ENCODE measurements at places on chromosomes 7 and 10.

- DNase-seq, result no peak
These were observed 739.7 kb downstream of the PARD3 start for GRCh38 chr10:34075254-34075926.

GRCh38 chr10:20677340-20677739 is 219.8 kb downstream of the NEBL start:
- no peak for DNase-seq

GRCh38 chr7:54111814-54112511 is 430.2 kb upstream of the VSTM2A start:
- no peak for DNase-seq

DNA sequence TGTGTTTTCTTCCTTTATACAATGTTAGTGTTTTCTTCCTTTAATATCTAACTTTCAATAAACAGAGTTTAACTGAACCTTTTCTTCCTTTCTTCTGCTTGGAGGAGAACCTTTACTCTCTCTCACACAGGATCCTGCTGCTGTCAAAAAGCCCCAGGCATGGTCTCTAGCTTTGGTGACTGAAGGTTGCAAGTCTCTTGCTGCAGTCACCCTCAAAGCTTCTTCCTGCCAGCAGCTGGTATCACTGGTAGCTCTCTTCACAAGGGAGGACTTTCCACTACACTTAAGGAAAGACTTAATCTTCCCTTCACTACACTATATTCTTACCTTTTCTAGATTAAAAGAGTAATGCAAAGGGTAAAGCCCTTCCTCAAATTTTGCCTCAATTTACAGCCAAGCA is 153.4 kb downstream of the SGMS1 start:
- no peak for DNase-seq

GRCh38 chr7:15257689-15258088 is 304.1 kb downstream of the AGMO start:
- no peak for DNase-seq

DNA sequence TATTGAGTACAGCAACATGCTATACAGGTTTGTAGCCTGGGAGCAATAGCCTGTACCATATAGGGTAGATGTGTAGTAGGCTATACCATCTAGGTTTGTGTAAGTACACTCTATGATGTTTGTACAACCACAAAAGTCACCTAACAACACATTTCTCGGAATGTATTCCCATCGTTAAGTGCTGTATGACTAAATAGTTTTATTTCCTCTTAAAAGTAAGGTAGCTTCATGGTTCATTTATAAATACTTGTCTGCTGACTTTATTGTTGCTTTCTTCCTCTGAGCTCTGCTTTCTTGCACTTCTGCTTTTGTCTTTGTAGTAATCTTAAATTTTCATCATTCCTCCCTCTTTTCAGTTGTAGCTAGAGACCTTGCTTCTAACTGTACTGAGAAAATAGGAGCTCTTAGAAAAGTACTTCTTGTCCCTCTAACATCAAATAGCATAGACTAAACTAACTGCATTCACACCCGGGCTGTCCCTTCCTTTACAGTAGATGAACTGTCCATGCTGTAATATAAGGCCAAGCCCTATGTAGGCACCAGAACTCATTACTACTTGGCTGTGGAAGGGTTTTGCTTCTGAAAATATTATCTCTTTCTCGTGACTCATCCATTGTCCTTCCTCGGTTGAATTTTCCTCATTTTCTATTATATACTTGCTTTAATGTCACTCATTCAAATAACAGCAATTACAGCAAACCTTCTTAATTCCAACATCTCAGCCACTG is 55.4 kb upstream of the FAM3C start:
- no peak for DNase-seq

DNA sequence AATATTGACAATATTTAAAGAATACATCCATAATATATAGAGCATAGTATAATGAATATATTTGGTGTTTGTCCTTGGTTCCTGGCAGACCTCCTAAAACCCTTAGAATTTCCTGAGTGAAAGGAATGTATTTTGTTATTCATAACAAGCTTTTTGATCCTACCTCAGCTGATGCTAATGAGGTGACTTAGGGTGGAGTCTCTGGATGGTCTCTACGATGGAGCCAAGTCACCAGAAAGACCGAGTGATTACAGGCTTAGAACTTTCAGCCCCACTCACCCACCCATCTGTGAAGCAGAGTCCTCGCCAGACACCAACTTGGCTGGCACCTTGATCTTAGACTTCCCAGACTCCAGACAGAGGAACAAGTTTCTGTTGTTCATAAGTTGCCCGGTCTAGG is 35.9 kb downstream of the UPF2 start:
- no peak for DNase-seq

DNA sequence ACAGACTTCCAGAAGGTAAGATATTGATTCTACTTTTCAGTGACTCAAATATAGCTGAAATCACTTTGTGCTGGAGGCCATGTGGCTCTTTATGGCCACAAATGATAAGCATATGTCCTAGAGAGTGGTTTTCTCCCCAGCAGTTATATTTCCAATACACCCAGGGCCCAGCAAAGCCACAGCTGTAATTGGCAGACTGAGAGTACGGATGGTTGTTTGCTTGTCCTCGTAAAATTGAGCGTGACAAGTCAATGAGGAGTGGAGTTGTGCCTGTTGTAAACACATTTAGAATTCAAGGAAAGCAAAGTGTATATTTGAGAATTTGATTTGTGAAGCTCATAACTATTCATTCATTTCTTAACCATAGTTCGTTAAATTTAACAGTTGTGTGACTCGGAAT is 201.8 kb downstream of the LHFPL3 start:
- DNase-seq, result no peak

- no peak for DNase-seq
These were observed 84.2 kb upstream of the IKZF1 start for GRCh38 chr7:50220273-50220672.

- no peak for DNase-seq
These were observed 8.2 kb downstream of the EGFR start for GRCh38 chr7:55026867-55027490.

DNA sequence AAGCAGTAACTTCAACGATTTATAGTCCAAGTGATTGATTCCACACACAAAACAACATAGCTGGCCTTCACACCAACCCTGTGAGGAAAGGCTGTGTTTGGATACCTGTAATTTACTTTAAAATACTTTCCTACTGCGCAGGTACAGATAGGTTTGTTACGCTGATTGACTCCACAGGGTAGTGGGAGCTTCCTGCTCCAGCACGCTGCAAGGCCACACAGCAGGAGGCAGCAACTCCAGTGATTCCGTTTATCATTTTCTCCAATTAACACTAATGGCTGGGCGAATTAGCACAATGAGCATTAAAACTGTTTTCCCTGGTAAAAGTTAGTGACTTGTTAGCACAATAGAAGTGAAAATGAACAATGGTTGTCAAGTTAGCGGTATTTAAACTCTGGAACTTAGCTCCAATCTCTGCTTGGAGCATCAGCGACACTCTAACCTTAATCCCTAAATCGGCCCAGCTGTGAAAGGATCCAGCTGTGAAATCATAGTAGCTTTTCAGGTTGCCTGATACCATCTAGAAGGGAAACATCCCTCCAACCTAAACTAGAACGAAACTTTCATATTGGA is 959 bp downstream of the DCLRE1C start:
- DNase-seq, result no peak

DNA sequence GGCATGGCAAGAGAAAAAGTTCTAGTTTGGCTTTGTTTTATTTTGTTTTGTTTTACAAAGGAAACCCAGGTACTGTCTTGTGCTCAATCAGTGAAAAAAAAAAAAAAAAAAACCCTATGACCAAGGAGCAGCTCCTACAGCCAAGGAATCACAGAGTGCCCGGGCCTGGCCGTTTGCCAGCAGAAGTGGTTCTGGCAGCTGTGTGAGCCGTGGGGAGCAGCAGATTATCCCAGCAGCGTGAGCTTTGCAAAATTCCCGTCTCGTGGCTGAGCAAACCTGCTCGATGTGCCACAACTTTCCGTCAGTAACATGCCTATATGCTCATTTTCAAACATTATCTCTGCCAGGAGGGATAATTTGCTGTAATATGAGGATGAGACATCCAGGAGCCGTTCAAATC is 293.7 kb downstream of the POU6F2 start:
- DNase-seq, result no peak

GRCh38 chr10:22341190-22341925 is 3.9 kb upstream of the SPAG6 start:
- DNase-seq, result no peak

DNA sequence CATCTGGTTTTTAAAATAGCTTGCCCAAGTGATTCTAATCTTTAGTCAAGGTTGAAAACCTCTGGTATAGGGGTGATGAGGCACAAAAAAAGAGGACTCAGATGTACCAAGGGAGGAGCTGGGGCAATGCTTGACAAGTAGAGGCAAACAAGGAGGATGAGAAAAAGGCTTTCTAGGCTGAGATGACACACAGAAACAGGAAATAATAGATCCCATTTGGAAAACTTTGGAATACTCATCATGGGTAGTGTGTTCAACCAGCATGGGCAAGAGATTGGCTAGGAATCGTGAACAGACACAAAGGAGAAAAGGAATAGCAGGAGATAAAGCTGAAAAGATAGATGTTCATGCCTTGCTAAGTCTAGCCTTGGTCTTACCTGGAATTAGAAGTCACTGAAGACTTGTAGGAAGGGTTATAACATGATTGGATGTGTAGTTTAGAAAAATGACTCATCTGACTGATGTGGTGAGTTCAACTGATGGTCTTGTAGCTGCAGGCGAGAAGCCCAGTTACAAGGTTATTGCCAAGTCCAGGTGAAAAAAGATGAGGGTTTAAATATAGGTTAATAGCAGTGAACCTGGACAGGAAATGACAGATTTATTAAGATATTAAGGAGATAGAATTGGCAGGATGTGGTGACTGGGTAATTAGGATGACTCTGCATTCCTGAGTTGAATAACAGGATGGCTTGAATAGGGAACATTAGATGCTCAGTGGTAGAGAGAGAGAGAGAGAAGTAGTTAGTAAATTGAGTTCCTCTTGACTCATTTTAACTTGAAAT is 214.0 kb upstream of the LRGUK start:
- peak; percentile 1 for DNase-seq

GRCh38 chr7:110104243-110104642 is 986.7 kb upstream of the LRRN3 start:
- DNase-seq, result no peak

DNA sequence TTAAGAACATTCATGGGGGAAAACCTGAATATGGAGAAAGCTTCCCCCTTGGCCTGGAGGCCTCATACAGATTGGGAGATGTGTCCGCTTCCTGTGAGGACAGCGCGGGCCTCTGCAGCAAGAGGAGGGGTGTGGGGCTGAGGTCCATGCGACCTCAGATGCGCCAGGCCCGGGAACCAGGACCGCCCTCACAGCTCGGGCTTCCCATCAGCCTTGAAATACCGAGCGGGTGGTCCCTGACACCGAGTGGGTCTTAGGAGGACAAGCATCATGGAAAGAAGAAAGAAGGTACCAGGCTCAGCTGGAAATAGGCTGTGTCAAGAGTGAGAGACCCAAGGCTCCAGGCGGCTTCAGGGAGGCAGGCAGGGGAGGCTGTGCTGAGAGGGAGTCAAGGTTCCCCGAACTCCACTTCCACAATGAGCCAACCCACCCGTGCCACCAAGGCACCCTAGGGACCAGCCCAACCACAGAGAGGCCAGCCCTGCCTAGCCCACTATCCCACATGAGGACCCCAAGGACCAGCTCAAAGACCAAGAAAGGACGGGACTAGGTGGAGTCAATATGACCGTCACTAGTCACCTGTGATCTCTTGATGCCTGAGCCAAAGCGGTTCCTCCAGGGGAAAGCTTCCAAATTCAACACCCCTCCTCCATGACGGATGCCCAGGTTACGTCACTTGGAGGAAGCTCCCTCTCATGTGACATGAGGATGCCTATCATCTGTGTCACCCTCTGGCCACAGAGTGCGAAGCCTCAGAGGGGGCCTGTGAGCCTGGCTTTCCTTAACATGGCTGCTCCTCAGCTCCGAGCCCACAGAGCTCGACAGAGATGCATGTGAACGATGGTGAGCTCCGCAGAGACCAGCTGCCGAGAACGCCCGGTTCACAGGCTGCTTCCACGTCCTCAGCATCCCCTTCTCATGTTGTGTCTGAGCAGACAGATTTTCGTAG is 103.7 kb downstream of the TCERG1L start:
- DNase-seq, result no peak

DNA sequence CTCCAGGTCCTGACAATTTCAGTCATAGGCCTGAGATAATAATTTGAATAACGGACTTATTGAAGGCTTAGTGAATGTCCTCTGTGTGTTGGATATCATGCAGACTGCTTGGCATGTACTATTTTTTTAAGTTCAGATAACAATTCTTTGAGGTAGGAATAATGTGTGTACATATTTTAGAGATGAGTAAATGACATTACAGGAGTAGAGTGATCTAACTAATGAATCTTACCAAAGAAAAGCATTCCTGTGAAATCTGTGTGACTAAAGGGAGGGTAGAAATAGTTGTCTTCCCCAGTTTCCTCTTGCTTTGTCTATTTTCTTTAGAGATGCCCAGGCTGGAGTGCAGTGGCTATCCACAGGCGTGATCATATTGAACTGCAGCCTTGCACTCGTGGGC is 391.8 kb upstream of the ETV1 start:
- DNase-seq, result no peak

DNA sequence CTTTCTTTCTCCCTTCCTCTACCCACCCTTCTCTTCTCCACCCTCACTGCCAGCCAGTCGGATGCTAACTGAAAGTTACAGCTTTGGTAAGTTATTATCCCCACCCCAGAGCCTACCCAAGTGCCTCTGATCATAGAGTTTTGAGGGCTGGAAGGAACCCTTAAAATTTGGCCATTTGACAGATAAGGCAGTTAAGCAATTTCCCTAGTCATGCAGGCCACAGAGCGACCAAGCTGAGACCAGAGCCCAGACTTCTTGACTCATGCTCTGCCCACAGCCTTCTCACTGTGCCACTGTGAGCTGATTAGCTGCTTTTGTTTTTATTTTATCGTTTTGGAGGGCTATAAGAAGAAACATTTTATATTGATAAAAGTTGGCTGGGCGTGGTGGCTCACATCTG is 17.2 kb downstream of the SAP25 start:
- DNase-seq, result no peak

DNA sequence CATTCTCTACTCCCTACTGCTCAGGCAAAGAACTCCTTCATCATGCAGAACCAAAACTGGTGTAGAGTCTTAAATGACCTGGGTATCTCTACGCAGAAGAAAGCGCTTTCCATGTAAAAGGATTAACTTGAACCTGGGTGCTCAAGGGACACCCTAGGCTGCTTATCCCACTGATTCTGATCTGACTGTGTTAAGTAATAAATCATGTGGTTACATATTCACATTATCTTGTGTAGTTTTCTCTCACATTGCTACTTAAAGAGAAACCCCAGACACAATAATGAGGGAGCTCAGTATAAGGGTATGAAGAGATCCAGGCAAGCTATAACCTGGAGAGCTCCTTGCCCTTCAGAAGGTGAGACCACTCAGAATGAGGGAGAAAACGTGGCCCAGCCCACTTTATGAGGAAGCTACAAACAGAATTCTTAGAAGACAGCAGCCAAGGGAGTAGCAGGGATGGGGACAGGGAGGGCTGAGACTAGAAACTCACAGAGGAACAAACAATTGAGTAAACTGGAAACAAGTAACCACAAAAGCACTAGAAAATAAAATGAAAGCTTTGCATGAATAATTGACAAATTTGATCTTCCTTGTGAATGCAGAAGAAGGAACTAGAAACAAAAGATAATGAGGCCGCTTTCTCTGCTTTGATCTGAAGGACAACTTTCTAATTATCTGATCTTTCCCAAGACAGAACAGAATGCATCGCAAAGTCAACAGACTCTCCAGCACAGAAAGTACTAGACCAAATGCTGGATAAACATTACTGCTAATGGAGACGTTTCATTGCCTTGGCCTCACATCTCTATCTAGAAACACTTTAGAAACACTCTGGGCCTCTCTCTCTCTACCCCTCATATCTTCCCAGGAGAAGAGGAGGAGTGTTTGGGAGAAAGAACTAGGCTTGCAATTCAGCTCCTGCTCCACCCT is 76.1 kb downstream of the LRRC17 start:
- no peak for DNase-seq
